NCI-H146 (cell line): ENCODE measurements at places on chromosomes 12 and 14.

DNA sequence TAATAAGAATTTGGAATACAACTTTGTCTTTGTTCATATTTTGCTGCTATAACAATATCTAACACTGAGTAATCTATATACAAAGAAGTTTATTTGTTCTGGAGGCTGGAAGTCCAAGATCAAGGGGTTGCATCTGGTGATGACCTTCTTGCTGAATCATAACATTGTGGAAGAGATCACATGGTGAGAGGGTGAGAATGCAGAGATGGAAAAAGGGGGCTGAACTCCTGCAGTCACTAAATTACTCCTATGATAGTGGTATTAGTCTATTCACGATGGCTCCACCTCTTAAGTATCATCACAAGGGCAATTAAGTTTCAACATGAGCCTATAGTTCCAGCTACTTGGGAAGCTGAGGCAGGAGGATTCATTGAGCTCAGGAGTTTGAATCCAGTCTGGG is 4.5 kb upstream of the AKAP6 start:
- DNase-seq: no peak

GRCh38 chr14:100325231-100325632 is 2.1 kb downstream of the SLC25A47 start:
- DNase-seq: no peak

- DNase-seq: no peak
Observed at GRCh38 chr12:7628381-7628961, 37.2 kb downstream of the APOBEC1 start.

GRCh38 chr12:62519043-62519442 is 52.4 kb downstream of the MON2 start:
- DNase-seq: no peak

DNA sequence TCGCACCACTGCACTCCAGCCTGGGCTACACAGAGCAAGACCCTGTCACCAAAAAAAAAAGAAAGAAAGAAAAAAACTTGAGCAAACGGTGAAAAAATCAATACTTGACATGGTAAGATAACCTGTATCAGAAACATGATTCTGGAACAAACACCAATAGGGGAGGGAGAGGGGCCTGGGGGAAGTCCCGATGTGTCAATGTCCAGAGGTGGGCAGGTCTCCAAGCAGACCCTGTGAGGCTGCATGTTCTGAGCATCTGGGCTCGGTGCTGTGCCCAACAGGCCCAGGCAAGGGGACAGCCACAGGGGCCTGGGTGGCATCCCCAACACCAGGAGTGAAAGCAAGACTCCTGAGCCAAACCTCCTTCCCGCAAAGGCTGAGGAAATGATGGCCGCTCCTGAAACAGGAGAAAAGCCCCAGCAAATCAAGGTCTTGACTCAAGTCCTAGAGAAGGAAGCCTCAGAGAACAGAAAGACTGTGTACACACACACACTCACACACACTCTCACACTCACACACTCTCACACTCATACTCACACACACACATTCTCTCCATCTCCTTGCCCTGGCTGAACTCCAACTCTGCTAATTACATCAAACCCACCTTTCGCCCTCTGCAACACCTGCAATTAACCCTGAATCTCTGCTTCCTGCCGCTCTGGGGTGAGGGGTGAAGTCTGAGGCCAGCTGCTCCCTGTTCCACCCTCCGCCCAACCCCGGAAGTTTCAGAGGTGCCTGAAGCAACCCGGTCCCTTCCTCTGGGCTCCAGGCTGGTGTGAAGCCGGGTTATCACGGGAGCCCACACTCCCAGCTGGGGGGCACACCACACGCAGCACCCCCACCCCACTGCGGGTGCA is 20.4 kb downstream of the CCDC88C start:
- DNase-seq: peak; percentile 76
